ENCODE measurements at places on chromosomes 1 and 21. TPM values are rescaled to one million over a fixed set of nuclear protein-coding genes. Genes with fewer than 3 reads are reported as not detected.

The FCRLB gene
- polyA plus RNA-seq: 4.4 TPM

The OR2M4 gene
- polyA plus RNA-seq: 0.07 TPM

DNA sequence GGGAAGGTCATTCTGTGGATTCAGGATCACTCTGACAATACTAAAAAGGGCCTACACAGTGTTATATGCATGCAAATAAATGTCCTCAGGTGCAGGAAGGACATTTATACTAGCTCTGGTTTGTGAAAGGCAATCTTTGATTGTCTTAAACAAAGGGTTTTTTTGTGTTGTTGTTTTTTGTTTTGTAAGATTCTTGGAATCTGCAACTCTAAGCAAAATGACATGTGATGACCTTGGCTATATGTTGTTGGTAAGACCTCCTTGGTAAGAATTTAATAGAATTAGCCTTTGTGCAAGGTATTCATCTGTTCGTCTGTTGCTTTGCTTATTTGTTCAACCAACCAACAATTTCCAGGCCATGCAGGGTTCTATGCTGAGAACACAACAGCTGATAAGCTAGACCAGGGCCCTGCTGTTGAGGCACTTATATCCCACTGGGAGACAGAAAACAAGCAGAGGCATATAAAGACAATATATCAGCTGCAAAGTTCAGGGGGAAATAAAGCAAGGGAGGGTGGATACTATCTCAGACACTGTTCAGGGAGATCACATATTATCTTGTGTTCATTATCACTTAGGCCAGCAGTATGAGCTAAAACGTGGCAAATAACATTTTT lies 60.3 kb downstream of the FH start:
- DNase-seq: no peak

- no peak for DNase-seq
These were observed 2.2 kb upstream of the C1orf167 start for GRCh38 chr1:11759791-11760190.

GRCh38 chr1:64005801-64006200 lies 197.6 kb upstream of the UBE2U start:
- no peak for DNase-seq

GRCh38 chr1:57033222-57034001 lies 67.6 kb upstream of the C8B start:
- DNase-seq: no peak

- no peak for DNase-seq
These were observed 44.5 kb downstream of the KIRREL1 start for GRCh38 chr1:158037866-158038359.

DNA sequence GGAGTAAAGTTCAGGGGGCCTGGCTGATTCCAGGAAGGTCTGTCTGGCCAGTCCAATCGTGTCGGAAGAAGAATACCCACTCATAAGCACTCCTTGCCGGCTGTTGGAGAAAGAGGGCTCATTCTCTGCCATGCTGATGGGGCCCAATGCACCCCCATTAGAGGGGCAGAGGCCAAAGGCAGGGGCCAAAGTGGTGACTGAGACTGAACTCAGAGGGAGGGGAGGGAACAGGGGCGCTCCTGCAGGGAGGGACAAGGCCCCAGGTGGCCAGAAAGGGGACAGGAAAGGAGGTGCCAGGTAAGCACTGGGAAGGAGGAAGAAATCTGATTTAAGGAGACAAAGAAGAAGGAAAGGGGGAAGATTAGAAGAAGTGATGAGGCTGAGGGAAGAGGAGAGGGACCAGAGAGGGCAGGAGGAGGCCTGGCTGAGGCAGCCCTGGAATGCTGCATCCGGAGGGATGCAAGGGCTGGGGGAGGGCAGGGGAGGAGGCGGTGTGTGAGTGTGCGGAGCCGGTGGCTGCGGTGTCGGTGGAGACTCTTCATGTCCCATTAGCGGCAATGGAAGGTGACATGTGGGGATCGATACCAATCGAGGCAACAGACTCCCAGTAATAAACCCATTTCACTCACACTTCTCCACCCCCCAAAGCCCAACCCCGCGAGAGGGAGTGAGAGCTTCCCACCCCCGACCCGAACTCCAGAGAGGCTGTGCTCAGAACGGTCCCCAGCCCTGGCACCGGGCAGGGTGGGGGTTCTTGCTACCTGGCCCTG lies 12.0 kb upstream of the ETV3L start:
- no peak for DNase-seq

GRCh38 chr1:10724948-10725847 lies 71.2 kb downstream of the CASZ1 start:
- DNase-seq: peak; percentile 62

DNA sequence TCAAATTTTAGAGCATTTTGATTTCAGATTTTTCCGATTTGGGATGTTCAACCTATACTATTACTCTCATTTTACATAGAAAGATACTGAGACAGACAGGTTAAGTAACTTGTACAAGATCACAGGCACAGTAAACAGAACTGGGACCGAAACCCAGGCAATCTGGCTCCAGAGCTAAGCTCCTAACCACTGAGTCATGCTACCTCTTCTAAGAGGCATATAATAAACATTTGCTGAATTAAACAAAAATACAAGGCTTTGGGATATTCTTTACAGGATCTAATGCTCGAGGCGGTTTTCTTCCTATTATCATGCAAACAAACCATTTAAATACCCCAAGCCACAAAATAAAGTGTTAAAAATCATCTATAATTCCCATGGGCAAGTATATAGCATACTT lies 50.3 kb downstream of the MCOLN2 start:
- DNase-seq: no peak

DNA sequence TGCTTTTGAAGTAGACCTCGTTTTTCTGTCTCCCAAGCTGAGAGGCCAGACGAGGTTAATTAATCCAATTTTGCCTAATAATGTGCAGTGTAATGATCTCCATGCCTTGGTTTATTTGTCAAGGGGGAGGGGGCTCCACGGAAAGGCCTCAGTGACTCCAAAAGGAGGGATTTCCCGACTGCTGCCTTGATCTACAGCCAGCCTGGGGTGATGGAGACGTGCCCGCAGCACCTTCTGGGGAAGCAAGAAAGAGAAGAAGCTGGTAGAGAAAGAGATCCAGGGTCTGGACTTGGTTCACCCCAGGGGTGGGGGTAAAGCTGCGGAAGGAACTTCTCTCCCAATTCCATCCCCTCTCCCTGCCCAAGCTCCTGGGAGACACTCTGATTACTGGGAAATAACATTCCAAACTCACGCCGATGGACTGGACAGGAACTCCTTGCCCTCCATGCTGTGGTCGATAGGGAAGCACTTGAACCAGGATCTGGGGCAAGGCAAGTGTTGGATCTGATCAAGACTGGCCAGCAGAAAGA lies 44.1 kb upstream of the SIM2 start:
- no peak for DNase-seq

The RNU5D-1 gene
- 1.9 TPM for polyA plus RNA-seq

GRCh38 chr1:109901524-109902145 lies 9.0 kb upstream of the CSF1 start:
- no peak for DNase-seq

The FCRL6 gene
- 0.27 TPM for polyA plus RNA-seq

The CYP4Z1 gene
- polyA plus RNA-seq: 0.52 TPM

The CALML6 gene
- polyA plus RNA-seq: 0.65 TPM

The MX2 gene
- polyA plus RNA-seq: 1.9 TPM

DNA sequence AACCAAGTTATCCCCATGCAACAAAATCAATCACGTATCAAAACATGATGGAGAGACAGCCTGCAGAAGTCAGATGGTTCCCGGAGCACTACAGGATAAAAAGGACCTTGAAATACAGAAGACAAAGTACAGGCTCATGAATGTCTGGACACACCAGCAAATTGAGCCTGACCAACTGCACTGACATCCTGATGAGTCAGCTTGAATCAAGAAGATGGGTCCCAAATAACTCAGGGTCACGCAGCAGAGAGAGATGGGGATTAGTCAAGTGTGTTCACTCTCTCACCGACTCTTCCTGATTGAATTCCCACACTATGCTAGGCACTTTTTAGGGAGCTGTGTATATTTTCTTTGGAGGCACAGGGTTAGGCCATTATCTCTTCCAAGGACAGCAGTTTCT lies 71.1 kb upstream of the DIRAS3 start:
- no peak for DNase-seq

The CLCNKB gene
- 37.2 TPM for polyA plus RNA-seq

The E2F2 gene
- 5.9 TPM for polyA plus RNA-seq

DNA sequence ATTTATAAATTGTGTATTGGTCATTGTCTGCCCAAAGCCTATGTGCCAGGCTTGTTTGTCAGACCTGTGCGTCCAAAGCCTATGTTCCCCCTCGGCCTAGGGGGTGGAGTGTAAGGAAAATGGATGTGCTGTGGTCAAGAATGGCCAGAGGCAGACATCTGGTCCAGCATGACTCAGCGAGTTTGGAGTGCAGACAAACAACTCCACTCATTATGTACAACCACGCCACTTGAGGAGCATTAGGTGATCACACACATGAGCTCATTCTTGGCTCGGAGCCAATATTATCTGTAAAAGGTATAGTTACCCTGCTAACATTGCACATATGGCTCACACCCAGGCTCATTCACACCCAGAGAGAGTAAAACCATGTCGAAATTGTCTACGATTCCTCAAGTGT lies 1047.6 kb upstream of the ADGRL4 start:
- no peak for DNase-seq

- no peak for DNase-seq
These were observed 28.0 kb downstream of the KIAA2013 start for GRCh38 chr1:11898086-11898785.

The C1orf115 gene
- 24.4 TPM for polyA plus RNA-seq

The PROK1 gene
- 0.17 TPM for polyA plus RNA-seq

The ROR1 gene
- polyA plus RNA-seq: 36.8 TPM

The GPX7 gene
- polyA plus RNA-seq: 69.1 TPM

DNA sequence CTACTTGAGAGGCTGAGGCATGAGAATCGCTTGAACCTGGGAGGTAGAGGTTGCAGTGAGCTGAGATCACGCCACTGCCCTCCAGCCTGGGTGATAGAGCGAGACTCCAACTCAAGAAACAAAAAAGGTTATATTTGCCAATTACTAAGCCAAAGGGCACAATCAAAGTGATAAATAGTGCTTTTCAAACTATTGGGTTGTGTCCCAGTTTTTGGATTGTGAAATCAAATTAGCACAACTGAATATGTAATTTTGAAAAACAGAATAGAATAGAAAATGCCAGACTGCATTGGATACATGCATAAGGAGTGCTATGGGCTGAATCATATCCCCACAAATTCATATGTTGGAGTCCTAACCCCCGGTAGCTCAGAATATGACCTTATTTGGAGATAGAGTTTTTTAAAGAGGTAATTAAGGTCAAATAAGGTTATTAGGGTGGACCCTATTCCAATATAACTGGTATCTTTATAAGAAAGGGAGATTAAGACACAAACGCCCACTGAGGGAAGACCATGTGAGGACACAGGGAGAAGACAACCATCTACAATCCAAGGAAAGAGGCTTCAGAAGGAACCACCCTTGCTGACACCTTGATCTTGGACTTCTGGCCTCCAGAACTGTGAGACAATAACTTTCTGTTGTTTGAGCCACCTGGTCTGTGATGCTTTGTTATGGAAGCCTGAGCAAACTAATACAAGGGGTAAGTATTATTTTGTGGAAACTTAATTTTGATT lies 42.9 kb upstream of the HUNK start:
- DNase-seq: no peak

The ITGB2 gene
- 11.8 TPM for polyA plus RNA-seq

- no peak for DNase-seq
These were observed 28.4 kb upstream of the ETV3 start for GRCh38 chr1:157166590-157166989.

The MRAP gene
- 0.33 TPM for polyA plus RNA-seq

The CFHR3 gene
- 0.50 TPM for polyA plus RNA-seq

- DNase-seq: no peak
These were observed 29.7 kb upstream of the EVA1B start for GRCh38 chr1:36352910-36353878.

DNA sequence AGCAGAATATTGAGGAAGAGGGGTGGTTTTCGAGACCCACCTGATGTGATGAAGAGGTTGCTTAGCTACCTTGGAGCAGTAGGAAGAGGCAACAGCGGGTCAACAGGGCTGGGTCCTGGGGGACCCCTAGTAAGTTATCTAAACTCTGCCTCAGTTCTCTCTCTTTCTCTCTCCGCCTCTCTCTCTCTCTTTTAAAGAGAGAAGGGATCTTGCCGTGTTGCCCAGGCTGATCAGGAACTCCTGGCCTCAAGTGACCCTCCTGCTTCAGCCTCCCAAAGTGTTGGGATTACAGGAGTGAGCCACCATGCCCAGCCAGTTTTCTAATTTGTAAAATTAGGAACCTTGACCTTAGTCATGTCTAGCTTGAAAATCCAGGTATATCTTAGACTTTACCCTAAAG lies 77.9 kb downstream of the C1orf21 start:
- no peak for DNase-seq

The UTS2 gene
- polyA plus RNA-seq: not detected

The LY9 gene
- 0.32 TPM for polyA plus RNA-seq

DNA sequence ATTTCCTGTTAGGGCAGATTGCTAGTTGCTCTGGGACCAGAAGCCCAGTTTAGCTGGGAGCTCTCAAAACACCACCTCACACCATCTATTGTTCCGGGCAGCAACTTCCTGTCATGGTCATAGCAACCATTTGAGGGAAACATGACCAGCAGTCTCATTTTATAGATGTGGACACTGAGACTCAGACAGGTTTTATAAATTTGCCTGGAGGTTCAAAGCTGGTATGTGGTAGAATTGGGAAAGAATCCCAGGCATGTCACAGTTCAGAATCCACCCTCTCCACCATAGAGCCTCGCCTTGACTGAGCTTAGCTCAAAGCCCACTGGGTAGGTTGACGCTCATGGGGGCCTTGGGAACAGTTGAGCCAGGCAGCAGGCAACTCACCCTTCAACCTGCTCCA lies 14.0 kb upstream of the TRIM67 start:
- no peak for DNase-seq

The LAX1 gene
- polyA plus RNA-seq: 0.27 TPM

DNA sequence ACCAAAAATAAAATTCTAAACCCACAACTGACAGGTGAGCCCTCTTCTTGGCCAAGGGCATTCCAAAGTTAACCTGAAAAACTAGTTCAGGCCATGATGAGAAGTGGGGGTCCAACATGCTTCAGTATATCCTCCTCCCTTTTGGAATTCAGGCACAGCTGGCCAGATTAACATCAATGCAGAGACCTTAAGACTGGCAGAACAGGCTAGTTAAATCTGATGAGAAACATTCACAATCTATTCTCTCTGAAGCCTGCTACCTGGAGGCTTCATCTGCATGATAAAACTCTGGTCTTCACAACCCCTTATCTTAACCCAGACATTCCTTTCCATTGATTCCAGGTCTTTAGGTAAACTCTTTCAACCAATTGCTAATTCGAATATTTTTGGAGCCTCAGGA lies 26.7 kb upstream of the ZBTB8B start:
- no peak for DNase-seq

- no peak for DNase-seq
These were observed 475 bp upstream of the TDRD10 start for GRCh38 chr1:154501423-154502065.

DNA sequence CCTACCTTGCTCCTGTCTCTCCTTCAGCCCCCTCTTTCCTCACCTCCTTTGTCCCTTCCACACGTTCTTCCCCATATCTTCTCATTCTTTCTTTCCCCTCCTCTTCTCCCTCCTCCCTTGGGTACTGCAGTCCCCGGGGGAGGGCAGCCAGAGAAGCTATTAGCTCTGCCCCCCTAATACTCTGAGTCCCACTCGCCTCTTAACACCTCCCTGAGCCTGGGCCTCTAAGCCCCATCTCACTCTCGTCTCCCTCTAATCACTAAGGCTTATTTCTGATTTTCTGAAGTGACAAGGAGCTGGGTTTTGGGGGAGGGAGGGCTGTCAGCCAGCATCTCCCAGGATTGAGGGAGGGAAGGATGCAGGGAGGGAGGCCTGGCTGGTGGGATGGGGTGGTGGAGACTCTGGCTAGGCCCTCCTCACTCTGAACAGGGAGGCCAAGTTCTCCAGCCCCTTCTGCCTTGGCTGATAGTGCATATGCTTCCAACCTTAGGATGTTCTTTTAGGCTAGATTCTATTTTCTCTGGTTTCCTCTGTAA lies 25.6 kb upstream of the DMBX1 start:
- no peak for DNase-seq

- no peak for DNase-seq
These were observed 739.3 kb downstream of the LTN1 start for GRCh38 chr21:28253338-28253737.
